ENCODE measurements at places on chromosomes 5 and 9.

DNA sequence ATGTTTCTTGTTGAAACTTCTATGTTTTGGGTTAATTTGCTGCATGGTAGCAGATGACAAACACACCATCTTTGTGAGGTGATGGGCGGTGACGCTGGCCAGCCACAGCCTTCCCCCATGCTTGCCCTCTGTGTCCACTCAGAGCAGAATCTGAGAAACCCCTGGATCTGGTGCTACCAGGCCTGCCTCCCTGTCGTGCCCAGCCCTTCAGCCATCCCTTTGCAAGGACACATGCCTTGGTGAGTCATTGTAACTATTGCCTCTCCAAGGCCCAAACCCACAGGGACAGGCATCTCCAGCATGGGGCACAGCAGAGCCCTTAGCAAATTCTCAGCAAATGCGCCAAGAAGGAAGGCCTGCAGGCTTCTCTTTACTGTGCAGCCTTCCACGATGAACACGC lies 48.1 kb upstream of the FCN1 start:
- DNase-seq: no peak

GRCh38 chr5:142046191-142046590 lies 33.4 kb upstream of the GNPDA1 start:
- no peak for DNase-seq

GRCh38 chr5:54162184-54162583 lies 148.2 kb downstream of the ARL15 start:
- no peak for DNase-seq

DNA sequence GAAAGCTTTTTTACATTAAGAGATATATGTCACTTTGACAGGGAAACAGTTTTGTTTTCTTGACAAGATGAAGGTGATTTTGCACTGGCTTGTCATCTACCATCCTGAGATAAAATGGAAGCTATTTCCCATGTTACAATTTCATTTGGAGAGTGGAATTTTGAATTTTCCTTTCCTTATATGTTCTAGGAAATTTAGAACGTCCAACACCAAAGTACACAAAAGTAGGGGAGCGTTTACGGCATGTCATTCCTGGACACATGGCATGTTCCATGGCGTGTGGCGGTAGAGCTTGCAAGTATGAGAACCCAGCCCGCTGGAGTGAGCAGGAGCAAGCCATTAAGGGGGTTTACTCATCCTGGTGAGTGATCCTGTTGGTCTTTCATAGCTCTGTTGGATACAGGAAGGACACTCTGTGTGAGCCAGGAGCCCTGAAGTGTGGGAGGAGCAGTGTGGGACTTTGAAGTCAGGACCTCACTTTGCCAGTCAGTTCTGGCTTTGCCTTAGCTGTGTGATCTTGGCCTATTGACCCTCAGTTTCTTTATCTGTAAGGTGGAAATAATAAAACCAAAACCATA lies 887 bp downstream of the PTPDC1 start:
- no peak for DNase-seq

GRCh38 chr9:113587471-113588031 lies 124.0 kb downstream of the RGS3 start:
- DNase-seq: no peak

- no peak for DNase-seq
These were observed 17.9 kb downstream of the EXOSC2 start for GRCh38 chr9:130711469-130711868.

- no peak for DNase-seq
These were observed 411.9 kb upstream of the ARRDC3 start for GRCh38 chr5:91794856-91795548.

DNA sequence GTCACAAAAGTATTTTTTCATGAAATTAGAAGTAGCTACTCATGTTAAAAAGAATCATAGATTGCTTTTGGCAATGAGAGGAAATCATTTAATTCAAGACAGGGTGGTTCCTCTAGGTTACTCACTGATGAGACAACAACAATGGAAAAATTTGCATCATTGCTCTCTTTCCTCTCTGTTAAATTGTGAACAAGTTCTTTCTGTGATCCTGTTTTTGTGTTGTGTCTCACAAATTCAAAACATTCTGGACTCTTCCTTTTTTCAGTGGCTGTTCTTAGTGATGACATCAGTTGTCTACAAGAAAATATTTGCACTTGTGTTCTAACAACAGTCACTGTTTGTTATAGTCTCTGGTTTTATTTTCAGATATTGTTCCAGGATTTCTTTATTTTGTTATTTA lies 95.3 kb downstream of the XRCC4 start:
- DNase-seq: no peak

DNA sequence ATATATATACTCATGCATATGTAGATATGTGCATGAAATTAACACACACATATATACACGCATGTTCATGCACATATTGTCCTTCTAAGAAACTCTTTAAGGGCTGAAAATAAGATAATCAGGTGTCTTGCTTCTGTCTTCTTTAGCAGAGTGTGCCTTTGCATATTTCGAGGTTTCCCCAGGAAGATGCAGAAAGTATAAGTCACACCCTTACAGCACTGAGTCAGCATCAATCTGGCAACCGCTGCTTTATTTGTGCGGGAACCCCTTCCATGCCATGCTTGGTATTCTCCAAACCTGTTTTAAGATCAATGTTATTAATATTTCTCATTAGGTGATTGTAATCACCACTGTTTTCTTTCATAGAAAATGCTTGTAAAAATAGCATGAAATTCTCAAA lies 557.9 kb downstream of the CAAP1 start:
- DNase-seq: no peak

DNA sequence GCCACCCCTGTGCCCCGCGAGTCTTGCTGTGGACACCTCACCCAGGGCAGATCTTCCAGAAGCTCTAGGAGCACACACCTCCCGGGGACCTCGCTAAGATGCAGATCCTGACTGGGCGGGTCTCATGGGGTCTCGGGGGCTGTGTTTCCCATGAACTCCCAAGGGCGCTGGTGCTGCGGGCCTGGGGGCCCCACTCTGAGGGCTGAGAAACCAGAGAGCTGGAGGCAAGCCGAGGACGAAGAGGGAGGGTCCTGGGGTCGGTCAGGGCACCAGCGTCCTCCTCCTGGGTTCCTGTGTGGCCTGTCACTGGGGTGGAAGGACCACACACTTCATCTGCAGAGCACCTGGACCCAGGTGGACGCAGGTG lies 30.2 kb downstream of the SLC6A3 start:
- DNase-seq: no peak

- no peak for DNase-seq
These were observed at the start of gene OR1N2 for GRCh38 chr9:122552812-122553211. Gene OR1N2 (plus strand): TSS chr9:122553112. CDS start chr9:122553212, 100 bp downstream.

- DNase-seq: no peak
These were observed 141.3 kb downstream of the IRX1 start for GRCh38 chr5:3736926-3737325.

GRCh38 chr5:90549729-90550275 lies 8.8 kb upstream of the ADGRV1 start:
- DNase-seq: no peak

DNA sequence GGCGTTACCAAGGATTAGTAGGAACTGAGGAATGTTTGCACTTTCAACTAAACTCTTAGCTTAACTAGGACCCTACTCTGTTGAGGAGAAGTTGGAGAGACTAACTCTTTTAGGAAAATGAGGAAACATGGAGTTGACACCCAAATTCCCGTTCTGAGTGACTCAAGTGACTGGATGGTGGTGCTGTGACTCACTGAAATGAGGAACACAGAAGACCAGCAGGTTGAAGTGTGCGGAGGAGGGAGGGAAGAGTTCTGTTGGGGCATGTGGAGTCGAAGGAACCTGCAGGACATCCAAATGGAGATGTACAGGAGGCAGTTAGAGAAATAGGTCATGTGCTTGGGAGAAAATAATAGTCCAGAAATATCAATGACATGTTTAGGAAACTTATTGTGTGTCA lies 8.2 kb downstream of the HEXB start:
- no peak for DNase-seq

DNA sequence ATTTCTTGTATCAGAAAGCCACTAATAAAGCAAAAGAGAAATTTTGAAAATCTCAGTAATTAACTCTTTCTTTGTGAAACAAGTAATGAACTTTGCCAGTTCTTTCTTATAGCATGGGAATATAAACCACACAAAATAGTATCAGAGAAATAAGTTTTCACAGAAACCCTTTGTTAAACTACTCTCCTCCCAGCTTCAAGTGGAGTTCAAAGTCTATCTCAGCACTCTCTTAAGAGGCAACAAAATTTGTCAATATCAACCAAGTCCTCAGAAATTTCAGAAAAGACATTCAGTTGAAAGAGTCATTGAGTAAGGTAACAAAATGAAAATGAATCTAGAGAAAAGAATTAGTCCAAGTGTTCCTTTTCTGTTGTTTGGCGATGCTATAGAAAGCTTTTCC lies 89.3 kb downstream of the NTRK2 start:
- DNase-seq: no peak

DNA sequence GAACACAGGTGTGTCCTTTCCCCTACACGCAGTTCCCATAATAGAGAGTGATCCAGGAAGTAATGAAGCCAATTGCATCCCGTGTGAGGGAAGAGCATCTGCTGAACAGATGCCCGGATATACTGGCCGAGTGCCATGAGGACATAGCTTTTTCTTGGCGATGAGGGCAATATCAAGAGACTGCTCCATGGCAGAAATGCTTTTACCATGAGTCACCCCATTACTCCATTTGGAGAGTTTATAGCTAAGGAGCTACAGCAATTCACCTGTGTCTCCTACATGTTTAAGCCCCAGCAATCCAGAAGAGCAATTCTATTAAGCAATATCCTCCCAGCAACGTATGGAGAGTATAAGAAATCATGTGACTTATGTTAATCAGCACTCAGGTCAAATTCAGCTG lies 222.0 kb upstream of the KLF4 start:
- no peak for DNase-seq

DNA sequence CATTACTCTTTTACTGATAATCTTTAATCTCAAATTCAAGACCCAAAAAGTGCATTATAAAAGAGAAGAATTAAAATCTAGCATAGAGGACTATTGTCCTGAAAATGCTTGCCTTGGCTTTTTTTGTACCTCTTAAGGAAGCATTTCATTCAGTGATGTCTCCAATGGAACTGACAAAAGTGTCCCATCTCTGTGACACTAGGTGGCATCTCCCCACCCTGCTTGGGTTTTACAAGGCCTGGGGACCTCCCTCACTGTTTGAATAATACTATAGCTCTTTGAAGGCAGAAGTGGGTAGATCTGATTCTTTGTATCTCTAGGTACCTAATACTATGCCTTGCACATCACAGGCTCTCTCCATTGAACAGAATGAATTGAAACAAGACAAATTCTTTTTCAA lies 180.6 kb downstream of the EPB41L4A start:
- no peak for DNase-seq

- no peak for DNase-seq
These were observed 1485.1 kb downstream of the EFNA5 start for GRCh38 chr5:106185661-106186081.

DNA sequence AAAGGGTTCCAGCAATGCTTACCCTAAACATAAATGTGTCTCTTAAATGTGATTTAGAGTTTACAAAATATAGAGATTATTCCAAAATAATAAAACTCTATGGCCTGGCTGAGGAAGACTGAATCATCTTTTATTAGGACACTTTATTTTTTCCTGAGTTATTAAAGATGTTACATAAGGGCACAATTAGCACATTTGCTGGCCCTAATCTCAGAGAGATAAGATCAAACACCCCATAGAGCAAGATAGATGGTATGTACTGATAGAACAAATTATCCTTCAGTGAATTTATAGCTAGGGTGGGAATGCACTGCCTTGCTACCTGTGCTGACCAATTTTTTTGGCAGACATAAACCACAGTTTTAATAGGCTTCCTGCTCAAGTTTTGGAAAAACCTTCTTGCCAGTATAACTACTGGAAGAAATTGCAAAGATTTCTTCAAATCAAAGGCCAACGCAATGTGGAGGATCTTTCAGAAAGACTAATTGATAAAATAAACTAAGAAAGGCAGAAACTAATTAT lies 367.1 kb upstream of the MPDZ start:
- DNase-seq: no peak

- no peak for DNase-seq
These were observed 8.9 kb downstream of the HAVCR1 start for GRCh38 chr5:157050050-157050449.

GRCh38 chr5:116382032-116382873 lies 192.4 kb downstream of the SEMA6A start:
- no peak for DNase-seq
